ENCODE measurements at places on chromosomes 13 and 19. TPM values are rescaled to one million over a fixed set of nuclear protein-coding genes. Genes with fewer than 3 reads are reported as not detected.

Gene ATP4B
- total RNA-seq, result not detected

DNA sequence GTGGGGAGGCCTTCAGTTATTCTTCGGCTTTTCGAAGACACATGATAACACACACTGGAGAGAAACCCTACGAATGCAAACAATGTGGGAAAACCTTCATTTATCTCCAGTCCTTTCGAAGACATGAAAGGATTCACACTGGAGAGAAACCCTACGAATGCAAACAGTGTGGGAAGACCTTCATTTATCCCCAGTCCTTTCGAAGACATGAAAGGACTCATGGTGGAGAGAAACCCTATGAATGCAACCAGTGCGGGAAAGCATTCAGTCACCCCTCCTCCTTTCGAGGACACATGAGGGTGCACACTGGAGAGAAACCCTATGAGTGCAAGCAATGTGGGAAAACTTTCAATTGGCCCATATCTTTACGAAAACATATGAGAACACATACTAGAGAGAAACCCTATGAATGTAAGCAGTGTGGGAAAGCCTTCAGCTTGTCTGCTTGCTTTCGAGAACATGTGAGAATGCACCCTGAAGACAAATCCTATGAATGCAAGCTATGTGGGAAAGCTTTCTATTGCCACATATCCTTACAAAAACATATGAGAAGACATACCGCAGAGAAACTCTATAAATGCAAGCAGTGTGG lies 11.8 kb downstream of the ZNF555 start:
- no peak for DNase-seq
- H3K27me3 ChIP-seq, result no peaks in the 10 kb centered on the region
- no peak overlapping the region for H3K4me3 ChIP-seq
- H3K27ac ChIP-seq, result no peak overlapping the region

- H3K27ac ChIP-seq, result no peak overlapping the region
- no peaks in the 10 kb centered on the region for H3K4me1 ChIP-seq
- no peaks in the 10 kb centered on the region for H3K27me3 ChIP-seq
- peak overlapping the region; percentile 46 for H3K4me3 ChIP-seq
Observed at GRCh38 chr19:5585461-5586299, 17.9 kb upstream of the TINCR start.

Gene NCAN
- total RNA-seq, result 1.5 TPM

- H3K36me3 ChIP-seq, result peaks cover 27% of the 10 kb centered on the region
- H3K27me3 ChIP-seq, result no peaks in the 10 kb centered on the region
- peak overlapping the region; percentile 75 for H3K27ac ChIP-seq
Observed at GRCh38 chr13:44435919-44436510, 62.4 kb downstream of the SERP2 start.

- no peaks in the 10 kb centered on the region for H3K27me3 ChIP-seq
- H3K27ac ChIP-seq, result no peak overlapping the region
- DNase-seq, result no peak
- no peak overlapping the region for H3K4me3 ChIP-seq
- peaks cover 4% of the 10 kb centered on the region for H3K4me1 ChIP-seq
Observed at GRCh38 chr13:74466020-74466419, 331.8 kb upstream of the KLF12 start.

Gene IGFL2
- total RNA-seq, result not detected

GRCh38 chr19:18908917-18909619 lies 10.1 kb downstream of the COPE start:
- no peak for DNase-seq
- no peaks in the 10 kb centered on the region for H3K27me3 ChIP-seq
- H3K27ac ChIP-seq, result no peak overlapping the region
- H3K36me3 ChIP-seq, result peaks cover 30% of the 10 kb centered on the region

Gene ZNF730
- 21.4 TPM for total RNA-seq

- DNase-seq, result peak; percentile 40
- H3K27ac ChIP-seq, result no peak overlapping the region
- H3K27me3 ChIP-seq, result no peaks in the 10 kb centered on the region
- no peak overlapping the region for H3K4me3 ChIP-seq
- H3K4me1 ChIP-seq, result no peaks in the 10 kb centered on the region
Observed at GRCh38 chr13:111904701-111905608, 162.0 kb upstream of the SOX1 start.
